ENCODE measurements at places on chromosomes 12 and 14. TPM values are rescaled to one million over a fixed set of nuclear protein-coding genes. Genes with fewer than 3 reads are reported as not detected.

Gene EID3
- total RNA-seq = 3.4 TPM

Gene TMEM253
- total RNA-seq = not detected

Gene RERG
- total RNA-seq = not detected

Gene KRT4
- total RNA-seq = not detected

Gene BDKRB2
- 0.10 TPM for total RNA-seq

Gene SLC10A1
- not detected for total RNA-seq

Gene C14orf39
- not detected for total RNA-seq

Gene LBHD2
- not detected for total RNA-seq

Gene BRF1
- 20.6 TPM for total RNA-seq

Gene TBX3
- total RNA-seq = not detected
